ENCODE measurements at places on chromosomes 11 and 22.

- no peak for DNase-seq
Measured at GRCh38 chr22:22396741-22397291, 111.7 kb downstream of the ZNF280B start.

GRCh38 chr11:28879869-28880268 lies 771.7 kb downstream of the METTL15 start:
- no peak for DNase-seq

GRCh38 chr11:129375751-129376657 lies at the start of gene BARX2:
Gene BARX2 (plus strand): TSS chr11:129375848. CDS start chr11:129376036, 188 bp downstream.
- peak; percentile 5 for DNase-seq

- no peak for DNase-seq
Measured at GRCh38 chr11:37078521-37078920, 480.5 kb upstream of the RAG2 start.

GRCh38 chr11:111555255-111555654 lies 14.7 kb downstream of the LAYN start:
- no peak for DNase-seq

GRCh38 chr22:32281072-32281471 lies 25.9 kb upstream of the SLC5A4 start:
- DNase-seq: no peak

- no peak for DNase-seq
Measured at GRCh38 chr22:47862394-47862793, 1099.9 kb downstream of the TBC1D22A start.

DNA sequence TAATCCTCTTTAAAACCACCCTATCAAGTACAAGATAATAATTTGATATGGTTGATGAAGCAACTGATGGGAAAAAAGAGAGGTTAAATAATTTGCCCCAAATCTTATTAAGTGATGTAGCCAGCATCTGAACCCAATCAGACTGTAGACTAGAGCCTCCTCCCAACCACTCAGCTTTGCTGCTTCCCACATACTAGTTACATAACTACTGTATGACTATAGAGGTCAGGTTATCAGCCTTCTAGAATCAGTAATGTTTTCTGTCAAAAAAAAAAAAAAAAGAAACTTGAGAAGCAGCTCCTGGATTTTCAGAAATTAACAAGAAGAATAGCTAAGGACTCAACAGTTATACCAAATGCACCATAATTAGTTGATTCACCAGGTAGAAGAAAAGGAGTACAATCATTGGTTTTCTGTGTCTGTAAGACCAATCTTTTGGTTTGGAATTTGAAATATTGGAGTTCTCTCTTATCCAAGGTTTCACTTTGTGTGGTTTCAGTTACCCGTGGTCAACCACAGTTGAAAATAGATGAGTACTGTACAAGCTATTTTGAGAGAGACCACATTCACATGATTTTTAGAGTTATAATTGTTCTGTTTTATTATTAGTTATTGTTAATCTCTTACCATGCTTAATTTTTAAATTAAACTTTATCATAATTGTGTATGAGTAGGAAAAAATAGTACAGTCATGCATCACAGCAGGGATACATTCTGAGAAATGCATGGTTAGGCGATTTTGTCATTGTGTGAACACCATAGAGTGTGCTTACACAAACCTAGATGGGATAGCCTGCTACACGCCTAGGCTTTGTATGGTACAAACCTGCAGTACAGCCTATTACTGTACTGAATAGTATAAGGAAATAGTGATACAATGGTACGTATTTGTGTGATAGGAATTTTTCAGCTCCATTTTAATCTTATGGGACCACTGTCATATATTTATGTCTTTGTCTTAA lies 72.2 kb downstream of the PDHX start:
- DNase-seq: no peak

DNA sequence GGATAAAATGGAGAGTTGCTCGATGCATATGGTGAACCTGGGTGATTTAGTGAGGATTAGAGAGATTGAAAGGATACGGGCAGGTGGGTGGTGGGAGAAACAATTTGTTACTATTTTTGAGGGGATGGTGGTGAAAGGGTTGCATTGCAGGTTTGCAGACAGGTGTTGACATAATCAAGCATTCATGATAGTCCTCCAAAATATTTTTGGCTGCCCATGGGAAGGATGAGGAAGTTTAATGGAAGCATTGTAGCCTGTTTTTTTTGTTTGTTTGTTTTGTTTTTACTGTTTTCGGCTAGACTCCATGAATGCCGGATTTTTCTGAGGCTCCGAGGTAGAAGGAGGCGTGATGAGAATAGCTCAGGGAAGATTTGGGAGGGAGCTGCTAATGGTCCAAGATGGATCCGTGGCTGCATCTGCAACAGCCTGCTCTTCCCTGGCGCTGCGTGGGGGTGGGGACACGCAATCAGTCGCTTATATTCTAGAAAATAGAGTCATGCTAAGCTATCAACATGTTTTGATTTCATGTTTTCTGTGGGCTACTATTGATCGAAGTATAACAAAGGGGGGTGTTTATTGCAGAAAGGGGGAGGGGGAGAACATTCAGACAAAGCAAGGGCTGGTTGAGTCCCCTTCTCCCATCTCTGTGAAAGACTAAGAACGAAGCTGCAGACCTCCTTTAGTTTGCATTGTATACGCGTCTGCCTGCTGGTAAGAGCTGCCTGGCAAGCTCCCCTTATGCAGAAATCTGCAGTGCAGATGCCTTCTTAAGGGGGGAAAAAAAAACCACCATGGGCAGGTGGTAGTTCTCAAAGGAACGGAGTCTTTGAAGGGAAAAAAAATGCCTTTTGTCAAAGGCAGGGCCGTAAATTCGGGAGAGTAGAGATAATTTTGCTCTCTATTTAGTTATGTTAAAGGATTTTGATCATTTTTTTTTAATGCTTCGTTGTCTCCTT lies 1.0 kb downstream of the RTN3 start:
- no peak for DNase-seq

- DNase-seq: no peak
Measured at GRCh38 chr11:33932721-33933120, 40.8 kb upstream of the LMO2 start.

- no peak for DNase-seq
Measured at GRCh38 chr22:28674121-28674563, 5.5 kb downstream of the TTC28 start.

- DNase-seq: no peak
Measured at GRCh38 chr11:62048100-62048499, 75.7 kb upstream of the INCENP start.

- DNase-seq: no peak
Measured at GRCh38 chr11:11981840-11982239, 26.6 kb downstream of the DKK3 start.

- DNase-seq: no peak
Measured at GRCh38 chr11:10900681-10901415, 43.0 kb upstream of the ZBED5 start.

DNA sequence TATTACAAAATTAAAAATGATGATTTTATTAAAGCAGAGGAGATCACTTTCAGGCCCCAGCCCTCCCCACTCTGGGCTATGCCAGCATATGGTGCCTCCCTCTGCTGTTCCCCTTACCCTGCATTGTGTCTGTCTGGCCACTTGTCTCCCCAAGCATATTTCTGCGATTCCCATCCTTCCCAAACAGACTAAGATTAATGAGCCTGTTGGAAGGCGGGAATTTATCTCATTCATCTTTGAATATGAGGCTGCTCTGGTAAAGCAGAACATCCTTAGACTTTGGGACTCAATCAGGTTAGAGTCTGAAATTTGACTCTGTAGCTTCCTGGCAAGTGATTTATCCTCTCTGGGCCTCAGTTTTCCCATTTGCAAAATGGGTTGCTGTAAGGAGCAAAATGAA lies 25.7 kb downstream of the AMPD3 start:
- no peak for DNase-seq

- DNase-seq: no peak
Measured at GRCh38 chr11:67450796-67451657, 1.5 kb downstream of the GPR152 start.

DNA sequence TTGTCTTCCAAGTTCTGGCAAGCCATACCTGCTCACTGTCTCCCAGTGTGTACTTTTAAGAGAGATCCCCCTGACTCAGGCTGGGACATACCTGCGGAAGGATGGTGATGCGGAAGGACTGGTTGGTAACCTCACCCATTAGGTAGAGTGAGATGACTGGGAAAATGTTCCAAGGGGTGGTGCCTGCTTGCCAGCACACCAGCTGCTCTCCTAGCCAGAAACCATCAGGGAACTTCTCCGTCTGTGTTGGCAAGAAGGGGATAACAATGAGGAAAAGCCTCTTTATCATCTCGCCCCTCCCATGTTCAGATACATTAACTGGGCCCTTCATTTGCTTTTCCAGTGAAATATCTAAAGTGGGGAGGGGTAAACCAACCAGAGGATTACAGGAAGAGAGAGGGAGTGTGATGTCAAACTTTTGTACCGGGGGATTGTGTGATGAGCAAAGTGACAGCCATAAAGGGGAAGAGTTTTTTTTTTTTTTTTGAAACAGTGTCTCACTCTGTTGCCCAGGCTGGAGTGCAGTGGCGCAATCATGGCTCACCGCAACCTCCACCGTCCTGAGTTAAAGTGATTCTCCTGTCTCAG lies at the start of gene BACE1-AS:
TSS of gene BACE1-AS (plus strand) at position 538 of the 588 bp plus-strand sequence.
- no peak for DNase-seq

DNA sequence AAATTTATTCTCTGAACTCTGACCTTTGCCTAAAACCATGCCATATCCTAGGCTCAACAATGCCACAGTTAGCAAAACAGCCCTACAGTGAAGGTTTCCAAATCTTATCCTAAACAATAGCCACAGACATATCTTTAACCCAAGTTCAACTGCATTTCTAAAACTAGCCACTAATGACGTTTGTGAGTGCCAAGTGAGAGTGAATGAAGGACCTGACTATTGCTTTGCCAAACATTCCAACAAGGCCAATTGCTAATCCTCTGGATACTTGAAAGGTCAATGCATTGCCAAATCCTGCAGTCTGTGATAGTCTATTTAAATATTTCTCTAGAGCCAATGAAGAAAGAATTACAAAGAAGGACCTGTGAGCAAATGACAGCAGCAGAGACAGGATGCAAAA lies 2.5 kb upstream of the OR4C45 start:
- DNase-seq: no peak

GRCh38 chr11:2260491-2261364 lies 9.7 kb downstream of the ASCL2 start:
- no peak for DNase-seq
